Stimulated activated CD8-positive, alpha-beta memory T cell treated with anti-CD3 and anti-CD28 coated beads, Interleukin-4, amount 100 ng/mL, for 48 hours (primary cell): ENCODE measurements at places on chromosomes 5 and 9.

DNA sequence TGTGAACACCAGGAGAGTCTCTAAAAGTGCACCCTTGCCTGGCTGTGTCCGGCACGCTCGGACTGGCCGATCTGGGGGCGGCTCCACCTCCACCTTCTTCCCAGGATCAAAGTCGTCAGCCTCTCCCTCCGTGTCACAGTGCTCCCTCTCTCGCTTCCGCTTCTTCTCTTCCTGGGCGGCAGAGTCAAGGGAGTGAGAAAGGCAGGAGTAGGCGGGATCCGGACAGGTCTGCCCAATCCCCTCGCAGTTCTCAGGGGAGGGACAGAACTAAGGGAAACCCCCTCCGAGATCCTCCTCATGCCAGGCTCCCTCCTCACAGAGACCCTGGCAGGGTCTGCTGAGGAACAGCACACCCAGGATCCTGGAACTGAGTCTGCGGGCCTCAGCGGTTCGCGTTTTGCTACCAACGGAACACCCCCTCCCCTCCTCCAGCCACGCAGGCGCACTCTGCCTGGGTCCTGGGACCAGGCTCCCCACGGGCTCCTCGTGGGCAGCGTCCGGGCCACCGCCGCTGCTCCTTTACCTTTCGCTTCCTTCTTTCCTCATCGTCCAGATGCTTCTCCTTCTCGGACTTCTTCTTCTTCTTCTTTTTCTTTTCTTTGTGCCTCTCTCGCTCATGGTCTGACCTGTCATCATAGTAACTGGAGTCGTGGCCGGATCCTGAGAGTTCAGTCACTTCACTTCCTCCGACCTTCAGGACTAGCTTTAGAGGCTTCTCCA lies 1.3 kb downstream of the BRD9 start:
- no peak for DNase-seq

DNA sequence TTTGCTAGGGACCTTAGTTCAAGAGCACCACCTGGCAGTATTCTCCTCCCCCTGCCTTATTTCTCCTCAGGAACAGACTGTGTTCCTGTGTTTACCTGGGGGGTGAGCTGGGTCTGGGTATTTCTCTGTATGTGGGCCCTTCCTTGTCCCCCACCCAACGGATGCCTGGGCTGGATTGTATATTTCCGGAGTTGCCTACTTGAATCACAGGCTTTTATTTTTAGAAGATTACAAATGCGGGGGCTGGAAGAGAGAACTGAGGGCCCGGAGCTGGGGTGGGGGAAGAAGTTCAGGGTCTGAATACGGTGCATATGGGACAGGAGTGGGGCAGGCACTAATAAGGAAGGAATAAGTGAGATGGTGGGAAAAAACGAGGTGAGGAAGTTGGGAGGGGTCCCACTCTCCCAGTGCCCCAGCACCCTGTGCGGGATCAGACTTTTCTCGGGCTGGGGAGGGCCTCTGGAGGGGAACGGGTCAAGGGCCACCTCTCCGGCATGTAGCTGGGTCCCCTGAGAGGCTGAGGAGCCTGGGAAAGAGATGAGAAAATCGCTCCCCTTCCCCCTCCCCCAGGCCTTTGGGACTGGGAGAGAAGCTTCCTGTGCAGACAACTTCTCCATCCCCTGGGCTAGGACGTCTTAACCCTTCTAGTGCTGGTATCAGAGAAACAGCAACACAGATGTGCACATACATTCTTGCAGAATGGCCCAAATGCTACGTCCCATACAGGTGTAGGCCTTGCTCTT lies 42.1 kb downstream of the PCDH1 start:
- no peak for DNase-seq

DNA sequence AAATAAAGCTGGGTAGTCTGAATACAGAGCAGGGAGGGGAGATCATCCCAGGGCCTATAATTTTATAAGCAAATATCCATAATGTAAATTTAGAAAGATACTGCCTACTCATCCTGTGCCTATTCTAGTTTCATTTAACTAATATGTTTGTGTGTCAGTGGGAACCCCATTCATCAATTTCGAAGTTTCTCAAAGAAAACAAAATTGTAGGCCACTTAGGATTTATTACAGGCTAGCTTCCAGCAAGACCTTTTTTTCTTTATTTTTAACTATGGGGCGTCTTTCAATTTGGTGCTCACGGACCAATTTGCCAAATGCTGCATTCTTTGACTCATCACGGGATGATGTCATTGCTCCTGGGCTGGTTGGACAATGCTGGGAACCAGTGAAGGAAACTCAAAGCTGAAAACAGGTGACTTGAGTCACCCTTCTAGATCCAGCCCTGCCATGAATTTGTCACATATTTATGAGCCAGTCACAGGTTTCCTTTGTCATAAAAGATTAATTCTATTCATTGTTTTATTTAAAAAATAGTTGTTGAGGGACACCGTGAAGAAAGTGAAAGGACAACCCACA lies 13.4 kb downstream of the PCSK5 start:
- DNase-seq, result peak; percentile 25

GRCh38 chr5:132499440-132500243 lies 9.1 kb upstream of the IRF1 start:
- peak; percentile 25 for DNase-seq

GRCh38 chr9:94167376-94167890 lies 83.2 kb downstream of the PTPDC1 start:
- no peak for DNase-seq

- DNase-seq, result no peak
Measured at GRCh38 chr5:172200476-172200875, 6.5 kb downstream of the EFCAB9 start.

DNA sequence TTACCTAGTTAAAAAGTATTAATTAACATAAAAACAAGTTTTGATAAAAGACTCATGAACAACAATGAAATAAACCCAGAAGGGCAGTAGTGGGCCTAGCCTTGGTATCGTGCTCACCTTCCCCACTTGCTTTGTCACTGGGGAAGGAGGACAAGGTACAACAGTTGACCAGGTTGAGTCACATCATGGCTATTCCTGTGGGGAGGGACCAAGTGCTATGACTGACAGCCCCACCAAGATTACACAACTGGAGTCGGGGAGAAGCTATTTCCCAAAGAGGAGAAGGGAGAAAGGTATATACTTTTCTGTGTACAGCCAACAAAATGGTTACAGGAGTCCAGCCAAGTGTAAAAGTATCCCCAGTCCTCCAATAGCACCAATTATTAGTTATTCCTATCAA lies 251.3 kb upstream of the RFX3 start:
- DNase-seq, result no peak

GRCh38 chr9:20041697-20042081 lies 252.9 kb upstream of the SLC24A2 start:
- DNase-seq, result no peak

DNA sequence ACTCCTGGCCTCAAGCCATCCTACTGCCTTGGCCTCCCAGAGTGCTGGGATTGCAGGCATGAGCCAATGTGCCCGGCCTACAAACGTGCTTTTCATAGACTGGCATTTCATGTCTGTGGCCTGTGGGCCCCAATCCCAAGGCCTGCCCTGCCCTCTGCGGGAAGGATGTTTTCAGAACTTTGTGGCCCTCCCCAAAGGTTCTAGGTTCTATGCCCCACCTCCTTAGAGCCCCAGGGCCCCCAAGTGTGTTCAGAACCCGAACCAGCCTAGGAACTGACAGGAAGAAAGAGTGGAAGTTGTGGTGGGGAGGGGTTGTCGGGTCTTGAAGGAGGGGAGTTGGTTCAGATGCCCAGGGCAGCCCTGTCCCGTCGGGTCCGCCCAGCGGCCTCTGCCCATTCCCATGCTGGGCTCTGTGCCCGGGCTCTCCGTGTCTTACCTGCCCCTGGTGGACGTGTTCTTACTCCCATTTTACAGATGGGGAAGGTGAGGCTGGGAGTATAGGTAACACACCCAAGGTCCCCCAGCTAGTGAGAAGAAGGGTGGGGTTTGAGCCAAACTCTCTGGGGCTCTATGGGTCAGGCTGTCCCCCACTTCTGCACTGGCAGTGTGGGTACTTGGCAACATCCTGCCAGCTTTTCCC lies 175.8 kb upstream of the IER5L start:
- DNase-seq, result no peak

GRCh38 chr5:129773376-129773775 lies 25.5 kb downstream of the MINAR2 start:
- no peak for DNase-seq

- DNase-seq, result no peak
Measured at GRCh38 chr5:9495121-9495520, 50.8 kb downstream of the SEMA5A start.

GRCh38 chr5:1008451-1009358 lies at the start of gene NKD2:
Gene NKD2, plus strand, starts transcription at chr5:1008802. Its CDS starts 256 bp downstream, at chr5:1009058.
- peak; percentile 68 for DNase-seq

DNA sequence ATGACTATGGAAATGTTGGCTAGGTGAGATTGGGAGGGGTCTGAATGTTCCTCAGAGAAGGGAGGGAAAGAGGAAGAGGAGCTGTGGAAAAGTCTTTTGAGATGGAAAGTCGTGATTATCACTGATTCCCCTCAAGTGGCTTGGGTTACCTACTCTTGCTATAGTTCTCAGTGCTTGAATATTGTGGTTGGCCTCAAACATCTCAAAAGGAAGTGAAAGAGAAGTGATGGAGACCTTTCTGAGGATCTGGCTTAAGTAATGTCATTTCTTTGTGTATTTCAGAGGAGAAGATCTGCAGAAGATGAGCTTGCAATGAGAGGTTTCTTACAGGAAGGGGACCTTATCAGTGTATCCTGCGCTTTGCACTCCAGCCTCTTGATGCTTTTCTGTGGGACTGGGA lies 5.5 kb downstream of the EXOSC2 start:
- DNase-seq, result no peak

DNA sequence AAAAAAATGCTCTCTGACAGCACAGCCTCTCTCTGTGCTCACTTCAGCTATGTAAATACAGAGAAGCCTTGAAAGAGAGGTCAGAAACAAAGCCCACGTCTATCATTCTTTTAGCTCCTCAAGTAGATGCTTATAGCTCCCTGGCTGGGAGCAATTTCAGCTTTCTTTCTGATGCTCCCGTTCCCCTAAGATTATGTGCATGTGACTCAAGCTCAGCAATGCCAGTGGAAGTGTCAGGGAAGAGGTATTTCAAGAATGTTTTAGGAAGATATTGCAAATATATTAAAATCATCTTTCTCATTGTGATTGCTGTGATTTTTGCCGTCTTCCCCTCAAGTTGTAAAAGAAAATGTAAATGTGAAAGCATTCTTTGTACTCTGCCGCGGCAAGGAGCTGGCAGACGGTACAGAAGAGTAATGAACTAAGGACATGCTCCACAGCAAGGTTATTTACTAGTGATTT lies 1353.7 kb upstream of the ACO1 start:
- no peak for DNase-seq

DNA sequence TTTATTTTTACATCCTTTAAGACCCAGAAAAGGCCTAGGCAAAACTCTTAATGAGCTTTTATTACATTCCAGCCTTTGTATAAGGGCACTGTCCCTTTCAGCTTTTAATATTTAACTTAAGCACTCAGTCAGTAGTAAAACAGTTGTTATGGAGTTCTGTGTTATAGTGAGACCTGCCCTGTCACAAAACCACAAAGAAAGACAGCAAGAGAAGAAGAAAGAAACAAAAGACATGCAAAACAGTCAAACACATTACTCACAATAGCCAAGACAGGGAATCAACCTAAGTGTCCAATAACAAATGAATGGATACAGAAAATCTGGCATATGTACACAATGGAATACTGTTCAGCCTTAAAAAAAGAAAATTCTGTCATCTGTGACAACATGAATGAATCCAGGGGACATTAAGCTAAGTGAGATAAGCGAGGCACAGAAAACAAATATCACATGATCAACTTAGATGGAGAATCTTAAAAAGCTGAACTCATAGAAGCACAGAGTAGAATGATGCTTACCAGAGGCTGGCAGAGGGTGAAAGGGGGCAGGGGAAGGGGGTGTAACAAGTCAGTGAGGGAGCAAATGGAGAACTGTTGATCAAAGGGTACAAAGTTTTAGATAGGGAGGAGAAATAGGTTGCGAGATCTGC lies 63.8 kb upstream of the CCNG1 start:
- no peak for DNase-seq

GRCh38 chr9:90131568-90131967 lies 511.1 kb downstream of the DIRAS2 start:
- DNase-seq, result no peak

DNA sequence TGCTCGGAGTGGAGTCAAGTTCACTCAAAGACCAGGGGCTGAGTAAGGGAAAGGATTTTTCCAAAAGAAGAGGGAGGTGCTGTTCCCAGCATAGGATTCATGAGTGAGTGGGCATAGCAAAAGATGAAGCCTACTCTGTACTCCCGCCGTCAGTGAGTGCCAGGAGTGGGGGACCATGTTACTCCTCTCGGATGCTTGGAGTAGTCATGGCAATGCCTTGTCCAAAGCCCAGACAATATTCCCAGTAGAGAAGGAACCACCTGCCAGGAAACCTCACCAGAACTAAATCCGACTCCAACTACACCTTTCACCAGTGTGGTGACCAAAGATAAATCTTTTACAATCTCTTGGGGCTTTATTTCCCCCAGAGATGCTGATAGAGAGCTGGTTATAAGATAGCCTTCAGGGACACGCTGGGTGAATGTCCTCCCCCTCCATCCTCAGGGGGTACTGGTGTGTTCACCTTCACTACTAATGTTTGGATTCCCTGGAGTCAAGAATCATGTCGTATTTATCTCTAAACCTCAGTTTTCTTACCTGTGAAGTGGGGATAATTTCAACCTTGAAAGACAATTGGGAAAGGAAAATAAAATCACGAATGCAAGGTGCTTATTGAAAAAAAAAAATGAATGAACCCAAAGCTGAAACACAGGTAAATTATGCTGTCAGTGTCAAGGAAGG lies 165.2 kb downstream of the NSG2 start:
- DNase-seq, result no peak

DNA sequence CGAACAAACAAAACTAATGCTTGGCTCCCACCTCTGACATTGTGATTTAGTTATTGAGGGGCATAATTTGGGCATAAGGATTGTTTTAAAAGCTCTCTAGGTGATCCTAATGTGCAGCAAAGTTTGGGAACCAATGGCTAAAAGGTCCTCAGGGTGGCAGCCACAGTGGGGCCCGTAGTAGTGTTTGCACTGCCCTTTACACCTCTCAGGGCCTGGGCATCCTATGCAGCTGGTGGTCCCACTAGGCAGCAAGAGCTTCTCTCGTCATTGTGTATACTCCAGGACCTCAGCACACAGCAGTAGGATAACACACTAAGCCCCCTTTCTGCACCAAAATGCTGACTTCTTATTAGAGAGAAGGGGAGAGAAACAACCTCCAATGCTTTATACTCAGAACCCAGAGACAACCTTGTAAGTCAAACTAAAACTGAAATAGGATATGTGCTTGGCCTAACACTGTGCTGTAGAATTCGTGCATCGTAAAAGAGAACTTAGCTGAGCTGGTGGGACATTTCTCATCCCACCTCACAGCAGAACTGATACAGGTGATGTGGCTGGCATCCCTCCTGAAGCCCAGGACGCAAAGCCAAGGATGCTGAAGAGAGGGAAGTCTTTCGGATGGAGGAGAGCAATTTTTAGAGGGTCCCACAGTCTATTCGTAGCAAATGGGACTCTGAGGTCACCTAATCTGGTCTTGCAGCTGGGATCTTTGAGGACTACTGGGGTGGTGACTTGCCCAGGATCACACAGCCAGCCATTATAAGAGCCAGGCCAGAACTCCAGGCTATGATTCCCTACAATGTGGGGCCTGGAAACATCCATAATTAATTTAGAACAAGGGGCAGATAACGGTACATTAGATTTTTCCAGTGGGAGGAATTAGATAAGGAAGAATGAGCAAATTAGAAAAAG lies 1.2 kb downstream of the GLRX start:
- DNase-seq, result no peak

- no peak for DNase-seq
Measured at GRCh38 chr5:131511934-131512333, 123.1 kb downstream of the RAPGEF6 start.

- DNase-seq, result no peak
Measured at GRCh38 chr9:80163889-80164288, 592.1 kb downstream of the TLE4 start.
